Cerebellar nuclear complex (tissue), 1 donor: ENCODE measurements at places on chromosomes 11 and 22.

DNA sequence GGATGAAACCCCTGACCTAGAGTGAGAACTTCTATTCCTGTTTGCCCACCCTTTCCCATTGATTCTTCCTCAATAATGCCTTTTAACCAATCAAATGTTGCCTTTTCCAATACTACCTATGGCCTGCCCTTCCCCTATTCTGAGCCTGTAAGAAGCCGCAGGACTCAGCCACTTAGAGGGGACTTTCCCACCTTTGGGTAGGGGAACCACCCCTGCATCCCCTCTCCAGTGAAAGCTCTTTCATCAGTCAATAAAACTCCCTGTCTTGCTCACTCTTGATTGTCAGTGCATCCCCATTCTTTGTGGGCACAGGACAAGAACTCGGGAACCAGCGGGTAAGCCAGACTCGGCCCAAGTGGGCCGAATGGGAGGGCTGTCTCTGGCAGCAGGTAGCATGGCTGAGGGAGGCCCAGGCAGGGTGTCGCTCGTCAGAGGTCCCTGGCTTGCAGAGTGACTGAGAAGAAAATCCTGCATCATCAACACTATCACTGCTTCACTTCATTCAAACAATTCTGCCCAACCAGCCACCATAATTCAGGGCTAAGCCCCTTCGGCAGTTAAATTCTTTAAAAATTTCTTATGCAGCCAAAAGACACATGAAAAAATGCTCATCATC is 30.4 kb downstream of the LDHAL6A start:
- no peak for DNase-seq

GRCh38 chr11:120969993-120970392 is 53.9 kb upstream of the TBCEL start:
- no peak for DNase-seq

DNA sequence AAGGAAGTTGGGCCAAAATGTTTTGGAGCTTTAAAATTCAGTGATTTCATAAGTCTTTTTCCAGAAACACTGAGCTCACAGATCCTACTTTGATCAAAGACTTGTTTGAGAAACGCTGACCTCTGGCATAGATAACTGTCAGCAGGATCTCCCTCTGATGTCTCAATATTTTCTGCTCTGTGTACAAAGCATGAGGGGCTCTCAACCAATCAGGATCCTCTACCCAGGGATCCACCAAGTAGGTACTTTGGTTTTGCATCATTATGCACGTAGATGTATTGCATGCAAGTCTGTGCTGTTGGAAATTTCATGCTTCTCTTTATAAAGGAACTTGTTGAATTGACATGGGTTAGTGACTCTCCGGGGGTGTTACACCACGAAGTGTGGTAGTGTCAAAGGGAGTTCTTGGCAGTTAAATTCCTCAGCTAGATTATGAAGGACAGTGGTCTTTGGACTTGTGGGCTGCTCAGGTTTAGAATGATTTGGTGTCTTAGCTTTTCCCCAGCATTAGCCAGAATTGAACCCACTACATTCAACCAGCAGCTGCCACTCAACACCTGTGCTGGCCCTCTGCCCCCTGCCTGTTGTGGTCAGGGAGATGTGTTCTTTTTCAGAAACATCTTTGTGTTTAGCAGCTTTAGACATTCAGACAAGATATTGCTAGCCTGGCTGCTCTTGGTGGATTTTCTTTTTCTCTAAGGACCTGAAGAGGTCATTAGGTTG is 1.7 kb upstream of the DIXDC1 start:
- no peak for DNase-seq

- no peak for DNase-seq
Observed at GRCh38 chr11:70853068-70853769, 399.2 kb downstream of the SHANK2 start.

GRCh38 chr11:9905960-9906791 is 242.3 kb downstream of the SWAP70 start:
- no peak for DNase-seq
